ENCODE measurements at places on chromosomes 1 and 21.

DNA sequence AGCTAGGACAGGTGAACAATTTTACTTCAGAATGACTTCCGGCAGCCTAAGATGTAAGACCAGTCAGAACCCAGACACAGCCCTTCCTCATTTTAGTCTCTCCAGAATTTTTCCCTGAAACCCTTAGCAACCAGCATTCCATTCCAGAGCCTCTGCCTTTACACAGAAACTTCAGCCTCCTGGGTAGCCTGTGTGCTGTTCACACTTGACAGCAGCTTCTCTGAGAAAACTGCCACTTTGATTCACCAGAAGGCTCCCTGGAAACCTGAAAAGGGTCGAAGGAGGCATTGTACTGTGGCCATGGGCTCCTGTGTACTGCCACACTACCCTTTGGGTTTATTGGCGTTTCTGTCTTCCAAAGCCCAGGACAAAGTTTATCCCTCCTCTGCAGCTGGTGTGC, 17.4 kb downstream of the HYI start:
- DNase-seq: no peak

- no peak for DNase-seq
These were observed 1.4 kb upstream of the OR2L3 start for GRCh38 chr1:248045209-248045608.

- DNase-seq: no peak
These were observed 56.6 kb upstream of the EDN2 start for GRCh38 chr1:41540886-41541591.

GRCh38 chr1:76807543-76808260, 59.6 kb upstream of the ST6GALNAC5 start:
- DNase-seq: no peak

DNA sequence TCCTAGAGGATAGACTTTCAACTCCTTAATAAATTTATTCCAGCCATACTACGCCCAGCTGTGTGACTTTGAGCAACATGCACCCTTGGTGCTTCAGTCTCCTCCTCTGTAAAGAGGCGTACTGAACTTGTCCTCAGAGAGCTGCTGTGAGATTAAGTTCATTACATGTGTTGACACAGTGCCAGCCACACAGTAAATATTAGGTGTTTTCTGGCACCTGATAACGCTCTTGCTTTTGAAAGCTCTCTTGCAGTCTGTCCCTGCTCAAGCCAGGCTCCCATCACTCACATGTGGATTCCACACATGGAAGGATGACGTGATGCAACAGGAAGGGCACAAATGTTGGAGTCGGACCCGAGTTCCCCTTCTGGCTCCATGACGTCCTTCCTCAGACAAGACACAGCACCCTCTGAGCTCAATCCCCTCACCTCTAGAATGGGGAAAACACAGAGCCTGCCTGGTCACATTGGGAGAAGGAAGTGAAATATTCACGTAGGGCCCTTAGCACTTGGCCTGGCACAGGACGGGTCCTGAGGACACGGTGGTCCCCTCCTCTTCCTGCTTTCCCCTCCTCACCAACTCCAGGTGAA, 7.7 kb downstream of the IFNLR1 start:
- no peak for DNase-seq

DNA sequence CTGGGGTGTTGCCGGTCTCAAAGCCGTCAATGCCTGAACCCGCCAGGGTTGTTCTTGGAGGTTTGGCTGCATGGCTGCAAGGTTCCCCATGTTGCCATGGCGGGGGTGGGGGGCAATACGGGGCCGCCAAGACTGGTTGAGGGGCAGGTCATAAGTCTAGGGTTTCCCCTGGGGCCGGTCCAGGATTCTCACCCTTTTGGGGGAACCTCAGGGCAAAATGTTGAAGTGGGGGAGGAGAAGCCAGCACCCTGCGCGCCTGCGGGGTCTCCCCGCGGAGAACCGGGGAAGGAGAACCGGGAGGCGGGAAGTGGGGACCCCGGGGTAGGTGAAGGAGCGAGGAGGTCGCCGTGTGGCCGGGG, 401 bp upstream of the ARHGEF10L start:
- DNase-seq: no peak

GRCh38 chr1:174075245-174075692, 53.1 kb upstream of the RC3H1 start:
- no peak for DNase-seq

DNA sequence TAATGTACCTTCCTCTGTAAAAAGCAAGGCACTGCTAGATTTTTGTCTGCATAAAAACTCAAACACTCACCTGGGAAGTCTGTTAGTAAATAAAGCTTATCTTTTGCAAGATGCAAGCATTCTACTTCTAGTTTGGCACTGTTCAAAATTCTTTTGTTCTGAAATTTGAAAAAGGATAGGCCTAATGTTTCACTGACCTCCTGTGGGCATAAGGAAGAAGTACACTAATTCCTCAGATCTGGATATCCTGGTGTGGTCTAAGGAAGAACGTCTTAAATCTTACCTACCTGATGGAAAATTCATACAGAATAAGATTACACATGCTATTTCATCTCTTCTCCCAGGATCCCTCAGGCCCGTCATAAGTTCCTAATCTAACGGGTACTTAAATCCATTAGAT, 93.5 kb upstream of the CAMK1G start:
- DNase-seq: no peak

DNA sequence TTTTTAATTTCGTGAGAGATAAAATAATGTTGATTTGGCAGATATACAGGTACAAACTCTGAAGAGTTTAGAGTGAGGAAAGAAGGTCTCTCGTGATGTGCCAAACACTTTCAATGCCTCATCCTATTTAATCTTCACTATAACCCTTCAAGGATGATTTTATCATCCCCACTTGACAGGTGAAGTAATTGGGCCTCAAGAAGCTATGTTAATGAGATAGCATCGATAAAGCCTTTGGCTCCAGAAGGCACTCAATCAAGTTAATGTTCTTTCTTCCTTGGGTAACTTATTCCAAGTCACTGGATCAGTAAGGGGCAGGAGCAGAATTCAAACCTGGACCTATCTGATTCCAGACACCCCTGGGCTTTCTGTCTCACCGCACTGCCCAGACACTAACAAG, 7.2 kb downstream of the LMOD1 start:
- no peak for DNase-seq

- no peak for DNase-seq
These were observed 33.8 kb downstream of the MFSD2A start for GRCh38 chr1:39988618-39989343.

DNA sequence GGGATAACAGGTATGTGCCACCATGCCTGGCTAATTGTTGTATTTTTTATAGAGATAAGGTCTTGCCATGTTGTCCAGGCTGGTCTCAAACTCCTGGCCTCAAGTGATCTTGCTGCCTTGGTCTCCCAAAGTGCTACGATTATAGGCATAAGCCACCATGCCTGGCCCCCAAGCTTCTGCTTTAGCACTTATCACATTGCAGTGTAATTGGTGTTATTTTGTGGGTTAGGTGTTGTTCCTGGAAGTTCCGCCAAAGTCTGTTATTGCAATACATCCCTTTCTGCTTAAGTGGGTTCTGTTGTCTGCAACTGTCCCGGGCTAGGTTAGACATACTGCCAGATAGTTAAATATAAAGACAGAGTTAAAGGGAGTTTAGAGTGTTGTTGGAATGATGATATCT, 3.4 kb downstream of the ZCCHC17 start:
- peak; percentile 32 for DNase-seq

DNA sequence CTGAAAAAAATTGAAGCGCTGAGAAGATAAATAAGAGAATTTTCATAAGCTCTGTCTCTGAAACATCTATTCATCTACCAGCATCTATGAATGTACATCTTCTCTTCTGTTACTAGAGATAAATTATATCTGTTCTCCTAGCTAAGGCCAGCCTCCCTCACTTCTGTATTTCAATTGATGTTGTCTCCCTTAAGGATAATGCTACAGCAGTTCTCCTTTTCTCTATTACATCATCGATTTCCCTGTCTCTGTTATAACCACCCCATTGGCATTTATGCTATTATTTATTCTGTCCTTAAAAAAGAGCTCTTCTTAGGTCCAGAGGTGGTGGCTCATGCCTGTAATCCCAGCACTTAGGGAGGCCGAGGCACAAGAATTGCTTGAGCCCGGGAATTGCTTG, 42.9 kb upstream of the TMCO2 start:
- DNase-seq: no peak

DNA sequence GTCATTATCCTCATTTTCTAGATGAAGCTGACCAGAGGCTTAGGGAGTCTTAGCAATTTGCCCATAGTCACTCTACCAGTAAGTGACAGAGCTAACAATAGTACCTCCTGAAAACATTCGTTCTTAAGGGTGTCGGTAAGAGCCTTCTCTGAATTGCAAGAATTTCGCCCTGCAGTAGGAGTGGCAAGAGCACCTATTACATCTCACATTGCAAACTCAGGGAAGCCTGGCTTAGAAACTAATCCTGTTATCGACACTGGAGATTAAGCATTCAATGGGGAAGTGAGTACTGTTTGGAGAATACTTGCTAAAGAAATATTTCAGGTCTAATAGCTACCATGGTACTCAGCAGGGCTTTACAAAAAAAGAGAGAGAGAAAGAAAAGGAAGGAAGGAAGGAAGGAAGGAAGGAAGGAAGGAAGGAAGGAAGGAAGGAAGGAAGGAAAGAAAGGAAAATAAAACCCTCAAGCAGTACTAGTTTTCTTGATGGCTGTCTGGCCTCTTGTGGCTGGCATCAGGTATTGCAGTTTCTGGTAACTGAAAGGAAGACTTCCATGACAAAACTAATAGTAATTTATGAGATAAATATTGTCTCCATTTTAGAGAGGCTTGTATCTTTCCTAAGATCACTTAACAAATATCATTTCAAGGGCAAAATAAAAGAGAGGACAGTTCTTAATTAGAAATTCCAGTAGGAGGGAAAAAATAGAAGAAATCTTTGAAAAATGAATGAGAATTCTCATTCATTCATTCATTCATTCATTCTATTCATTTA, 10.4 kb downstream of the C1orf226 start:
- peak; percentile 28 for DNase-seq

DNA sequence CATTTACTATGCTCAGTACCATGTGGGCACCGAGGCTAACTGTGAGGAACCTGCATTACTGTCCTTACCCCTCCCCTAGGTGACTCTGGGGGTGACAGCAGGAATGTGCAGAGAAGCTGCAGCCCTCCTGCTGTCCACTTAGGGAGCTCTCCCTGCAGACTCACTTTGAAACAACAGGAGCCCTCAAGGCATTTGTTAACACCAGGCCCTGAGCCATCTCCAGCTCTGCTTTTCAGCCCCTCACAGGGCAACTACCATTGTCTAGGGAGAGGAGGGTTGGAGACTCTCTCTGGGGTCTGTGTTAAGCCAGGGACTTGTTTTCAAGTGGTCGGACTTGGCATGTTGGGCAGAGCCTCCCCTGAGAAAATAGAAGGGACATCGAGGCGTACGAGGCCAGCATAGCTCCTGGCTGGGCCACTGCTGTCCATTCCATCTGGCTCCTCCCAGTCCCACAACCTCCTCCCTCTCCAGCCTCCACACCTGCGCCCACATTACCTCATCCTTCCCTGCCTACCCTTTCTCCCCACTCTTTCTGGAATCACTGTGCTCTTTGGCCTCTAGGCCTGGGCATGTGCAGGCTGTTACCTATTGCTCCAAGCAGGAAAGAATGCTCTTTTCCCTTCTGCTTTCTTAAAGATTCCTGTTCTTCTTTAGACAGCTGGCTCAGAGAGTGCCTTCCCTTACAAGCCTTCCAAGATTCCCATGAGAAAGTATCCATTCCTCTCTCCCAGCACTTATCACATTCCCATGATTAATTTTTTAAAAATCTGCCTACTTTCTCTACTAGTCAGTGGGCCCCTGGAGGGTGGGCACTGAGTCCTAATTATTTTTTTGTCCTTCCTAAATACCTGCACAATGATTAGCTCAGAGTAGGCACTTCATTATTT, 102.7 kb upstream of the GCLM start:
- DNase-seq: no peak

- no peak for DNase-seq
These were observed 42.1 kb downstream of the KIAA1614 start for GRCh38 chr1:180954801-180955165.

GRCh38 chr1:36884801-36885200, 149.5 kb downstream of the GRIK3 start:
- no peak for DNase-seq

DNA sequence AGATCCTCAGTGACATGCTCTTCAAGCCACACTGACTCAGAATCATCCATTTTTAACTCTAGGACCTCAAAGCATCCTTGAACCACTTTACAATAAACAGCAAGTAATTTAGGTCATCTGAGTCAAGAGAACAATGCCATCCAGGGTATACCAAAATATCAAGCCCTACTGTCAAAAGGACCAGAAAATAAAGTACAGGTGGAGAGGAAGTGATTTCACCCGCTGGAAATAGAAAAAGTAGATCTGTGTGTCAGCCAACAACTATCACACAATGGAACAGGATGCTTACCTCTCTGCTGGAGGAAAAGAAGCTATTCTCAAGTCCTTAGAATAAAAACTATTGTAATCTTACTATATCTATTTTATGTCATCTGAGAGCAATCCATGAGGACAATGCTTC, 37.0 kb downstream of the RERE start:
- DNase-seq: no peak

- no peak for DNase-seq
These were observed 188.4 kb upstream of the DMRTA2 start for GRCh38 chr1:50611675-50612074.

GRCh38 chr1:164578479-164579200, 19.7 kb downstream of the PBX1 start:
- no peak for DNase-seq

- no peak for DNase-seq
These were observed 10.4 kb downstream of the NUCKS1 start for GRCh38 chr1:205739348-205740160.

DNA sequence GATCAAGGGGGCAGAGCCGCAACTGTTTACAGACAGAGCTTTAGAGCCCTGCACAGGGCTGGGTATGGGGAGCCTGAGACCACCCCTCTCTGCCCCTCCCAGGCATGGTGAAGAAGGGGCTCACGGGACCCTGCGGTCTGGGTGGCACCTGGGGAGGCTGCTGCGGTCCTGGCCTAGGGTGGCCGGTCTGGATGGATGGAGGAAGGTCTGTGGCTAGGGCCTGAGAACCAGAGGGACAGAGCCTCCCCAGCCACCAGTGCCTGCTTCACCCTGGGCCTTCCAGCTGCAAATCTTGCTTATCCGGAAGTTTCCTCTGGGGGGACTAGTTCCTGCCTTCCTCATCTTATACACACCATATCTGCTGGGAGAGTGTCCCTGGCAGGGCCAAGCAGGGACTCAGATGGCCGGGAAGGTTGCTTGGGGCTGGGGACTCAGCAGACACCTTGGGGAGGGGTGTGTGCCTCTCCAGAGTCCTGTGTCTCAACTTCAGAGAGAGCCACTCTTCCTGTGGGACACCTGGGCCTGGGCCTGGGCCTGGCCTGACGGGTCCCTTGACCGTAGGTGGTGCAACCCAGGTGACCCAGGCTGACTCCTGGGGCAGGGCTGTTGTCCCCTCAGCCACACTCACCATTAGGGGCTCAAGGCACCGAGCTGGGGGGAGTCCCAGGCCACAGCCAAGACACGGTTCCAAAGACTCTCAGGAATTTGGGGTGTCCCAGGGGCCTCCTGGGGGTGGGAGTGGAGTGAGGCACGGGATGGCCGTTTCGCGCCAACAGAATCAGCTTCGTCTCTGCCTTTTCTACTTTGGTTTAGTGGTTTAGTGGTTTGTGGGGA, 52.0 kb upstream of the ACTRT2 start:
- DNase-seq: no peak

Data from CD4-positive, alpha-beta T cell treated with Interleukin-2 at 100 ng/mL for 4 hours (primary cell).